ENCODE measurements at places on chromosomes 5 and 9.

GRCh38 chr9:124975131-124975530, 34.2 kb upstream of the GOLGA1 start:
- DNase-seq, result no peak

GRCh38 chr5:92559331-92559730, 1021.7 kb downstream of the NR2F1-AS1 start:
- no peak for DNase-seq

- DNase-seq, result no peak
These were observed 17.6 kb upstream of the MARCHF6 start for GRCh38 chr5:10335711-10336470.

DNA sequence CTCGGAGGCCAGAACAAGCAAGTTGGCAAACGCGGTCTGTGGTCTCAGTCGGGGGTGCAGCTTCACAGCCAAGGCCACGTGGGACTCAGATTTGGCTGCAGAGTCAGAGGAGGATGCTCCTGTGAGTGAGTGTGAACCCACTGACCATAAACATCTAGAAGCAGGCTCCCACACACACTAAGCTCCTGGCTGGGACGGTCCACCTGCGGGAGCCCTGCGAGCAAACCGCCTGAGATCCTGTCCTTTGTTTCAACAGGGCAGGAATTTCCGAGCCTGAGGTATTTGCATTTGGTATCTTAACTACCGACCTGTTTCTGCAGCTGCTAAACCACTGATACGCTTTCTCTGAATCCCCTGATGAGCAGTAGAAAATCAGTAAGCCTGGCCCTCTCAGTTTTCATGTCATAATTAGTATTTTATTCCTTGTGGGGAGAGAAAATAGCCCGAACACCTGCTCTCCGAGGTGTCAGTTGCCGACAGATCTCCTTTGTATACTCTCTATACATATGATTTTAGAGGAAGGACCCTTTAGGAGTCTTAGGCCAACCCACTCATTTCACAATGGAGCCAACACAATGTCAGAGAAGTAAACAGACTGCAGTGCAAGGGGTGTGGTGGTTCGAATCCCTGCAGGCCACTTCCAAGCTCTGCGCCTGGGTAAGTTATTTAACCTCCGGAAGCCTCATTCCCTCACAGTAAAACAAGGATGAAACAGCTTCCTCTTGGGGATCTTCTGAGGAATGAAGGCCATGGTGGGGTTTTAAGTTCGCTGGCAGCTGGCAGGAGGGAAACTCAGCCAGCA, 40.9 kb upstream of the PWWP2A start:
- no peak for DNase-seq

DNA sequence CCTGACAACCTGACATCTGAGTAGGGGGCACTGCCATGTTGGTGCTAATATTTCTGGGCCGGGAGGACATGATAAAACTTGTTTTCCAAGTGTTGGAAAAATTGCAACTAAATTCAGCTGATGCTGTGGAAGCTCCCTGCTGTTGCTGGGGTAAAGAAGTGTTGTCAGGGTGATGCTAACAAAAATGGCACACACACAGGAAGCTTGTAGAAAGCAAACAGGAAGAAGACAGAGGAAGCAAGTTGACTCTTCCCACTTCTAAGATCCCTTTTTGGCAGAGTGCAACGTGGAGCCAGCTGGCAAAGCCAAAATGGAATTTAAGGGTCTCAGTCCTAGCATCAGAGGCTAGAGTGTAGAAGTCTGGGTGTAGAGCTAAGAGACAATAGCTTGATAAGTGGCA, 11.3 kb upstream of the RIOK2 start:
- DNase-seq, result no peak

GRCh38 chr5:97133101-97133500, 9.3 kb downstream of the LIX1 start:
- no peak for DNase-seq

DNA sequence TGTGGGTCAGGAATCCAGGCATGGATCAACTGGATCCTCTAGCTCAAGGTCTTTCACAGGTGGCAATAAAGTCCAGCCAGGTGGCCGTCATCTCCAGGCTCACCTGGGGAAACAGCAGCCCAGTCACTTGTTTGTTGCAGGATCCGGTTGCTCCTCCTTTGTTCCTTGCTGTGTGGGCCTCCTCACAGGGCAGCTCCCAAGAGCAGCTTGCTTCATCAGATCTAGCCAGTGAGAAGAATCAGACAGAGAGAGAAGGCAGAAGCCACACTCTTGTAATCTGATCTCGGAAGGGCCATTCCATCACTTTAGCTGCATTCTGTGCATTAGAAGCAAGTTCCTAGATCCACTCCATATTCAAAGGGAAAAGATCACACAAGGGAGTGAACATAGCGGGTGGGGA, 3.2 kb upstream of the HSD17B3 start:
- no peak for DNase-seq

GRCh38 chr9:82334286-82334685, 345.7 kb downstream of the SPATA31D1 start:
- peak; percentile 19 for DNase-seq

GRCh38 chr5:38598296-38598993, 42.0 kb upstream of the LIFR start:
- DNase-seq, result no peak

- no peak for DNase-seq
These were observed 3.2 kb downstream of the ADAMTSL1 start for GRCh38 chr9:18477121-18477660.

Data from BJ (cell line).